ENCODE measurements at places on chromosomes 13 and 19. TPM values are rescaled to one million over a fixed set of nuclear protein-coding genes. Genes with fewer than 3 reads are reported as not detected.

DNA sequence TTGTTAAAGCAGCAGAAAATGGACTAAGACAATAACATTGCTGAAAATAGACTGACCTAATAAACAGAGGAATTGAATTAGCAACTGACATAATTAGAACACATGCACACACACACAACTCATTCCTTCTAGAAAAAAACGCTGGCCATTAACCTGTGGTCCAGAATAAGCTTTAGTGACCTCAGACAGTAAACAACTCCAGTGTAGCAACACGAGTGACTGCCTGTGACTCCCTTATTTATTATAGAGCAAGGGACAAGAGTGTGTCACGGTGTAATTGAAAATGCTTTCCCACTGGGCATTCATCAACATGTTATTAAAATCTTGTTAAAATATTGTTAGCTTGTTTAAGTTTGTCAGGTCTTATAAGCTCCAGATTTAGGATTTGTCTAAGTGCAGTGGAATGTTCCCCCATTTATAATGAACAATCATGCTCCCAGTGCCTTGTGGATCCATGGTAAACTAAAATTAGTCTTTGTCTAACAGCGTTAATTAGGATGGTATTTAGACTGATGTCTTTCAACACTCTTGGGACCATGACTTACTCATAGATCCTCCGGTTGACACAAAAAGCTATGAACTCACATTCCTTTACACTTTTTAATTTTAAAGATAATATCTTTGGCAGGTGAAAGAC is 111.7 kb upstream of the IRS2 start:
- DNase-seq: no peak

- DNase-seq: no peak
Measured at GRCh38 chr19:3058821-3059314, 3.4 kb downstream of the TLE5 start.

- peak; percentile 81 for DNase-seq
Measured at GRCh38 chr13:35979361-35979951, 151.7 kb downstream of the DCLK1 start.

- no peak for DNase-seq
Measured at GRCh38 chr13:102690883-102691282, 4.0 kb downstream of the METTL21C start.

DNA sequence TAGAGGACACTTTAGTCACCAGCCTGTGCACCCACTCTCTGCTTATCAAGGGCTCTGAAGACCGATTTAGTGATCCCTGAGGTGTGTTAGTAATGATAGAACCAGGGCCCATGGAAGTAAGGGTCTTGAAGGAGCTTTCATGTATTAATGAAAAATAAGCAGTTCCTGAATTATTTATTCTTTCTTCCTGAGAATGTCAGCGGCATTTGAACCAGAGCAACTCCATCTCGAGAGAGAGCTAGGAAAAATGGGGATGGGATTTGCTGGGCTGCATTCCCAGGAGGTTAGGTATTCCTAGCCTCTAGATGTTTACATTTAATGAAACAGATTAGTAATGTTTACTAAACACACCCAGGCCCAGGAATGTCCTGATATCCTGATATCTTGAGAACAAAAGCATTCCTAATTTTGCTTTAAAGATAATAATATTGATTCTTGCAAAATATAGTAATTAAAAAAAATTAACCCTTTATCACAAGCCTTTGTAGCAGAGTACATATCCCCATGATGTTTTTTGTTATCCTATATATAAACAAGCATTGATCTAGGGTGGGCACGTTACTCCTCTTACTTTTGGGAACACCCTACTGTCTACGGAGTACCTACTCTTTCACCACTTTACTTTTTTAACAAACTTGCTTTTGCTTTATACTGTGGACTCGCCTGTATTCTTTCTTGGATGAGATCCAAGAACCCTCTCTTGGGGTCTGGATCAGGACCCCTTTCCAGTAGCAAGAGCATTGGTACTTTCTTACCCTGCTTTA is 63.1 kb downstream of the COG3 start:
- no peak for DNase-seq

GRCh38 chr19:28685802-28686201 is 527.1 kb downstream of the UQCRFS1 start:
- no peak for DNase-seq

DNA sequence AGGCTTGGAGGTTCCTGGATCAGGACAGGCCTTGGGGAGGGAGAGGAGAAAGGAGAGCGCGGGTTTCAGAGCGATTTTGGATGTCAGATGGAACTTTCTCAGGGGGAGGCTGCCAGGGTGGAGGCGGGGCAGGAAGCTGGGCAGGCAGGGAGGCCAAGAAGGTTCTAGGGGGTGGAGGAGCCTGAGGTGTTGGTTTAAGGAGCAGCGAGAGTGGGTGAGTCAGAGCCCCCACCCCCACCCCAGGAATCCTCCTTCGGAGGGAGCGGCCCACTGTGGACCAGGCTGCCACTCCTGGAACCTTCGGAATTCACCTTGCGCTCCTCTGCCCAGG is 15.9 kb upstream of the NOP53 start:
- peak; percentile 70 for DNase-seq

GRCh38 chr19:53945998-53946397 is 16.7 kb upstream of the CACNG8 start:
- no peak for DNase-seq

DNA sequence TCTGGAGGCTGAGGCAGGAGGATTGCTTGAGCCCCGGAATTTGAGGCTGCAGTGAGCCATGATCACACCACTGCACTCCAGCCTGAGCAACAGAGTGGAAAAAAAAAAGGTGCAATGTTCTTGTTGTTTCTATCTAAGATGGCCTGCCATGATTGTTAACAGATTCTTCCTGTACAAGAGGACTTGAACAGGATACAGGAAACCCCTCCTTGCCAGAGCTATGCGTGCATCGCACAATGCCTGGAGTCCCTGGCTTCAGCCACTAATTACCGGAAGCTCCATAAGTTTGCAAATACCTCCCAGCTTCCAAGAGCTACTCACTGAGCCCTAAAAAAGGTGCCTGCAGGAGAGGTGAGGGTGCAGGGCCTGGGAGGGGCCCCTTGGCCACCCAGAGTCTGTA is 13.1 kb upstream of the HIF3A start:
- peak; percentile 52 for DNase-seq

DNA sequence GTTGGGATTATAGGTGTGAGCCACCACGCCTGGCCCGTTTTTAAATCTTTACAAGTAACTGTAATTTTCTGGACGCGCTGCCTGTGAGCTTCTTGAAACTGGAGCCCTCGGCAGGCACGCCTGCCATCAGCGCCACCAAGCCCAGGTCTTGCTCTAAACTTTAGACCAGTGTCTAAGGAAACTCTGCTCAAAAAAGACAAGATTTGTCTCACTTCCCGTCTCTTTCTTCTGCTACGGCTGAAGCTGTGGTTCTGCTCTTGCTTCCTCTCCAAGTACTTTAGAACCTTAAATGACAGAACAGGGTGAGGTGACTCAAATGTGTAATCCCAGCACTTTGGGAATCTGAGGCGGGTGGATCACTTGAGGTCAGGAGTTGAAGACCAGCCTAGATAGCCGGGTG is 24.9 kb downstream of the RCN3 start:
- no peak for DNase-seq

The KLK3 gene
- total RNA-seq: not detected

DNA sequence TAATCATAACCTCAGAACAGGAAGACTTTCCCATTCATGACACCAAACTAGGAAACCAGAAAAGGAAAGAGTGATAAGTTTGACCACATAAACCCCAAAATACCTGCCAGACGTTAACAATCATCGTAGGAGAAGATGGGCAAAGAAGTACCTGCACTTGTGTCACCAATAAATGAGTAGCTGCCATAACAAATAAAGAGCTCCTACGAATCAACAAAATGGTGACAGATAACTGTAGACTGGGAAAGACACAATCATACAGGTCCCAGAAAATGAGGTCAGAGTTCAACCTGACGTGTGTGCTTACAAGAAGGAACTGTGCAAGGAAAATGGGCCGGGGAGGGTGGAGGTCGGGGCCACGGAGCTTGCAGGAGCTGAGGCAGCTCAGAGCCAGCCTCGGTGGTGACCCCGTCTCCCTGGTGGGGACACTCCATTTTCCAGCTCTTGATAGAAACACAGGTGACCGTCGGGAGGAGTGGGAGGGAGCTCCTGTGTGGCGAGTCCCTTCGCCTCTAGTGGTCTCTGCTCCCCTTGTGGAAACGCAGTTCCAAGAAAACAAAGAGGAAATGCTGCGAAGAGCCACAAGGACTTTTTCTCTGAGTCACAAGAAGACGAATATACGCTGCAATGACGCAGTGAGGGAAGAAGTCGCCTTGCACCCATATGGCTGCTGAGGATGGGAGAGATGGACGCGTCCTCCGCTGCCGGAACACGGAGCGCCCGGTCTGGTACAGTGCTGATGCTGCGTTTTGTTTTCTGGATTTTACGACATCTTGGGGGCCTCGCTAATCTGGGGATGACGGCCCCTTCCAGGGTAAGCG is 9.5 kb downstream of the PIP5K1C start:
- no peak for DNase-seq

- DNase-seq: no peak
Measured at GRCh38 chr13:46097015-46097414, 7.8 kb downstream of the CPB2 start.

DNA sequence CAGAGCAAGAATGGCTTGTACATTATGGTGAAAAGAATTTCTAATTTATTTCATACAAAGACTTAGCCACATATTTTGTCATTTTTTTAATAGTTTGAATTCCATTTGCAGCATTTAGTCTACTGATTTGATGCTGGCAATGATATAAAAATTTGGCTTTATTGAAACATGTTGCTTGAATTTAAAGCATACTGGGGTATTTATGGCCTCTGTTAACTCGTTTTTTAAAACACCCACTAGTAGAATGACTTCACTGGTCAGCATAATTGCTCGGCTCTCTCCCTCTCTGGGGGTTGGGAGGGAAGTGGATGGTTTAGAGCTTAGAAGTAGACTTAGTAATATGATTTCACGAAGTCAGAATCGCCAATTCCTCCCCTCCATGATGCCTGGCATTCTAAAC is 354.9 kb upstream of the HTR2A start:
- DNase-seq: no peak

GRCh38 chr19:52453324-52454094 is at the start of gene ZNF578:
Gene ZNF578, plus strand, starts transcription at chr19:52453553. Its CDS starts 48,293 bp downstream, at chr19:52501846.
- DNase-seq: peak; percentile 91

The CABP5 gene
- not detected for total RNA-seq

DNA sequence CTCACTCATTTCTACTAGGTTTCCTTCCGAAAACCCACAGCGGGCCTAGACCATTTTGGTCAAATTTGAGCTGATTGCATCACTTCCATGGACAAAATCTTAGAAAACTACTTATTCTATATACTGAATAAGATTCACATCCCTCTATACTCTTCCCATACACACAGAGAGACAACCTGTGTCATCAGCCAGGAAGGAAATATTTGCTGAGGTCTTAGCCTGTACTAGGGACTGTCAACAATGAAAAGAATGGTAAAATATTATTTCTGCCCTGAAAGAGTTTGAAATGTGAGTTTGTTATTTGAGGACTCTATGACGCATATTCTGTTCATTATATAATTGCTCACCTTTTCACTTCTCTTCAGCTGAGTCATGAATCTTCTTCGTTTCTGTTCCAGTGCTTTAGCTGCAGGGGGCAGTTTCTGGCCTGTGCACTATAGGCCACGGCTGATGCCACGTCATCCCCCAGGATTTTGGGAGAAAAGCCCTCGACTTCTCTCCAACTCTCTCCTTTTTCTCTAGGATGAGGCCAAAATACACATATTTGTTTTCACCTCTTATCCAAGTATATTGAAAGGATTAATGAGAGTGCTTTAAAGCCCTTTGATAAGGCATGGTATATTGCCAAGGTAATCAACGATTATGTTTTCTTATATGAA is 47.7 kb downstream of the GSX1 start:
- no peak for DNase-seq

The ZNF440 gene
- 4.5 TPM for total RNA-seq

Data from Right ventricle myocardium superior (tissue), 1 donor.